ENCODE measurements at places on chromosomes 6 and 20. TPM values are rescaled to one million over a fixed set of nuclear protein-coding genes. Genes with fewer than 3 reads are reported as not detected.

Gene TRIM39
- total RNA-seq, result 22.0 TPM

Gene ATP9A
- 98.5 TPM for total RNA-seq

Gene GPX5
- not detected for total RNA-seq

Gene FAM209B
- total RNA-seq, result not detected

Gene PAK5
- total RNA-seq, result 0.07 TPM

DNA sequence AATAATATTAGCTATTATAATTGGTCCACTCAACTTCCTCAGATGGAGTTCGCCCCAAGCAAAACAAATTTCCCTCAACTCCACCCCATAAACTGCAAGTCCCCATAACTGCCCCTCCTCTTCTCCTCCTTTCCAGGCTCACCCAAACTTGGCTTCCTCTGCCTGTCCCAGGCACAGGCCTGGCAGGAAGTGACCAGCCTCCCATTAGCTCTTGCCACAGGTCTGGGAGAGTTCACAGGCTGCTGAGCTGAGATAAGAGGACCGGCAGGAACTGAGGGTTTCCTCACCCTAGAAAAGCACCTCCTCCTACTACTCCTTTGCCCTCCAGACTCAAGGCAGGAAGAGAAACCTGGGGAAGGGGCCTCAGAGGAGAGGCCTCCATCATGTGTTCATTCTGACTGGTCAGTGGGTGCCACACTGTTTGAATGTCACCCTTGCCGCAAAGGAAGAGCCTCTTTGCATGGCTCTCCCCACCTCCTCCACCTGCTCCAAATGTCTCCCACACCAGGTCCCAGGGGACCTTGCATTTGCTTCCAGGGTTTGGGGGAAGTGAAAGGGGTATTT is 24.5 kb upstream of the SMIM29 start:
- peak; percentile 15 for DNase-seq

- DNase-seq, result no peak
Observed at GRCh38 chr6:142700671-142701312, 244.2 kb downstream of the HIVEP2 start.

GRCh38 chr6:36873612-36874442 is 776 bp downstream of the PPIL1 start:
- DNase-seq, result peak; percentile 40

GRCh38 chr6:79040083-79040482 is 38.0 kb downstream of the PHIP start:
- DNase-seq, result no peak

DNA sequence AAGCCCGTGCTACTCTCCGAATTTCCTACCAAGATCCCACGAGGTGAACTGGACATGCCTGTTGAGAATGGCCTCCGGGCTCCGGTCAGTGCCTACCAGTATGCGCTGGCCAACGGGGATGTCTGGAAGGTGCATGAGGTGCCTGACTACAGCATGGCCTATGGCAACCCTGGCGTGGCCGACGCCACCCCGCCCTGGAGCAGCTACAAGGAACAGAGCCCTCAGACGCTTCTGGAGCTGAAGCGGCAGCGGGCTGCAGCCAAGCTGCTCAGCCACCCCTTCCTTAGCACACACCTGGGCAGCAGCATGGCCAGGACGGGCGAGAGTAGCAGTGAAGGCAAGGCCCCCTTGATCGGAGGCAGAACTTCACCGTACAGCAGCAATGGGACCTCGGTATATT is 8.0 kb upstream of the FAM83D start:
- DNase-seq, result no peak

DNA sequence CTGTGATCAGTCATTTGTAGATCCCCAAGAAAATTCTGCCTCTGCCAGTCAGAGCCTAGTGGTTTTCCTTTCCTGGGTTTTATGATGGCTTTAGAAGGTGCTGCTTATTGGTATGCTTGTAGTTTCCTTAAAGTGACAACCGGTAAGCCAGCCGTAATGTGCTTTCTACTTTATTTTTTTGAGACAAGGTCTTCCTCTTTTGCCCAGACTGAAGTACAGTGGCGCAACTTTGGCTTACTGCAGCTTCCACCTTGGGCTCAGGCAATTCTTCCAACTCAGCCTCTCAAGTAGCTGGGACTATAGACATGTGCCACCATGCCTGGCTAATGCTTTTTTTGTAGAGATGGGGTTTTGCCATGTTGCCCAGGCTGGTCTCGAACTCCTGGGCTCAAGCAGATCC is 23.5 kb downstream of the MCM8 start:
- no peak for DNase-seq

- no peak for DNase-seq
Observed at GRCh38 chr6:143234734-143235133, 174.0 kb downstream of the AIG1 start.

Data from Calu3 (cell line).